ENCODE measurements at places on chromosomes 7 and 10.

GRCh38 chr7:2572101-2572842 is 13.5 kb downstream of the IQCE start:
- no peak for DNase-seq

GRCh38 chr7:117619681-117620080 is 139.9 kb downstream of the CFTR start:
- no peak for DNase-seq

DNA sequence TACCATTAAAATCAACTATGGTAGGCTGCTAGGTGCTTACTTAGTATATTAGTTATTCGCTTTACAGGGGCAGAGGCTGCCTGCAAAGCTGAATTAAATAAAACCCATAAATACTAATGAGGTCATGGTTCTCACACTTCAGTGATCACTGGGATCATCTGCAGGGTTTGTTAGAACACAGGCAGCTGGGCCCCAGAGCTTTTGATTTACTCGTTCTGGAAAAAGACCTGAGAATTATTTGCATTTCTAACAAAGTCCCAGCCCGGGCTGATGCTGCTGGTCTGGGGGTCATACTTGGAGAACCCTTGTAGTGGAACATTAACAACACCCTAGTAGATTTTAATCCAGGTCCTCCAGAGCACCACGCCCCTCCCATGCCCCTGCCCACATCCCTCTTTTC is 8.5 kb downstream of the UCN3 start:
- DNase-seq: no peak

- no peak for DNase-seq
These were observed 92.6 kb upstream of the KIF5B start for GRCh38 chr10:32148864-32149251.

- DNase-seq: no peak
These were observed 140.3 kb downstream of the FOXP2 start for GRCh38 chr7:114554781-114555537.

- no peak for DNase-seq
These were observed 17.9 kb downstream of the TES start for GRCh38 chr7:116228241-116228640.

GRCh38 chr10:120392671-120393079 is 64.4 kb upstream of the PLPP4 start:
- no peak for DNase-seq
